ENCODE measurements at places on chromosomes 1 and 21. TPM values are rescaled to one million over a fixed set of nuclear protein-coding genes. Genes with fewer than 3 reads are reported as not detected.

The KCNN3 gene
- polyA plus RNA-seq: 0.14 TPM

The ABCA4 gene
- polyA plus RNA-seq: 0.07 TPM

The RBM11 gene
- polyA plus RNA-seq: 0.92 TPM

The GNG5 gene
- 104 TPM for polyA plus RNA-seq

The DIP2A gene
- 29.7 TPM for polyA plus RNA-seq

The SMIM1 gene
- polyA plus RNA-seq: 1.1 TPM

All from esophagus (tissue), 2 donors.